ENCODE measurements at places on chromosomes 4 and X.

DNA sequence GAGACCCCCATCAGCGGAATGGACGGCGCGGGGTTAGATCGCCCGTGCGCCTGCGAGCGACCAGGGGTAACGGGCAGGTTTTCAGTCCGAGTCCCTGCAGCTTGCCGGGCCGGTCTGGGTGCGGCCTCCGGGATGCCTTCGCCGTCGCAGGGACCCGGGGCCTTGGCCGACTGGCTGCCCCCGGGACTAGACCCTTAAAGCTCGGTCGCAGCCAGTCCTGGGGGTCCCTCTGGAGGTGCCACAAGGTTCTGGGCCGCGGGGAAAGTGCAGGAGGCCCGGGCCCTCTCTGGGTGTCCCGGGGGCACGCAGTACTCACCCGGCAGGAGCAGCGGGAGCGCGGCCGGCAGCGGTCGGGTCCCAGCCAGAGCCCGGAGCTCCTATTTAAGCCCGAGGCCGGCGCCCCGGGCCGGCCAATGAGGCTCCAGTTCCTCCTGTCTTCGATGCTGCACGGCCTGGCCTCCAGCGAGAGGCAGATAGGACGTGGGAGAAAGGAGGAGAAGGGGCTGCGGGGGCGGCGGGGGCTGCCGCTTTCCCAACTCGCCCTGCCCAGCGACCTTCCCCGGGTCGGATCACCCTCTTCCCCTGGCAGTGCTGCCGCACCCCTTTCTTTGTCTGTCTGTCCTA is at the start of gene SPON2:
SPON2 (minus strand) TSS at position 356 of the 624 bp plus-strand sequence.
- no peak for DNase-seq

DNA sequence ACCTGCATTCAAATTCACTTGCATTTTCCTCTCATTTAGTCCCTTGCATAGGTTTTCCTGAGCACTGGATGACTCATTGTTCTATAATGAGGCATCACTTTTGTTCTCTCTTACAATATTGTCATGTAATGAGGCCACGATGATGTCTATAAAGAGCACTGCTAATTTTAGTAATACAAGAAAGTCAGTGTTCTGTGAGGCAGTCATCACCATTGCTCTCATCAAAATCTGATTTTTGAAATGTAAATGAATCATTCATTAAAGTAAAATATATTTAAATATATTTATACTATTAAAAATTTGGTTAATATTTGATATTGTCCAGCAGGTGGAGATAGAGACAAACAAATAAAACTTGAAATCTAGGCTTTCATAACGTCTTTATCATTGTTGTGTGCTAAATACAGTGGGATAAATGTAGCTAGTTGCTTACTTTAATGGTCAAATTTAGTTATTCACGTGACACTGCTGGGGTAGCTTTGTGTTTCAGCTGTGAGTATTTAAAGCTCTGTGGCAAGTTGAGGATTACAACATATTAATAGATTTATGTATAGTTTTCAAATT is 15.4 kb downstream of the HMGB2 start:
- peak; percentile 16 for DNase-seq

GRCh38 chrX:115378471-115378870 is 89.0 kb downstream of the LUZP4 start:
- no peak for DNase-seq

- DNase-seq = no peak
Measured at GRCh38 chr4:186078981-186079638, 10.2 kb downstream of the TLR3 start.

DNA sequence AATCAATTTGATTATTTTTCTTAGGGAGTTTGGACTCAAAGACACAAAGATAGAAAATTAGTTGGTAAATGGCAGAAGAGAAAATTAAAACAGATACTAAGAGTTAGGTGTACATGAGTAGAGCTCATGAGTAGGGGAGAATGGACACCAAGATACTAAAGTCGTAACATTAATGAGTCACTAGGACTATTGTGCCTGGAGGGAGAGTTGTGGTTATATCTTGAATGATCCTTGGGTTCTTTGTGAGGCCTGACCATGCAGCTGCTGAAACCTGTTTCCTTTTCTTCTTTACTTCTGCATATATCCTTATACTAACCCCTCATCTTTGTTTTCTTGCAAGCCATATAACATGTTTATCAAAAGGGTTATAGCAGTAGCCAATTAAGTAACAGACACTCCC is 532.8 kb downstream of the RPA4 start:
- DNase-seq = no peak

DNA sequence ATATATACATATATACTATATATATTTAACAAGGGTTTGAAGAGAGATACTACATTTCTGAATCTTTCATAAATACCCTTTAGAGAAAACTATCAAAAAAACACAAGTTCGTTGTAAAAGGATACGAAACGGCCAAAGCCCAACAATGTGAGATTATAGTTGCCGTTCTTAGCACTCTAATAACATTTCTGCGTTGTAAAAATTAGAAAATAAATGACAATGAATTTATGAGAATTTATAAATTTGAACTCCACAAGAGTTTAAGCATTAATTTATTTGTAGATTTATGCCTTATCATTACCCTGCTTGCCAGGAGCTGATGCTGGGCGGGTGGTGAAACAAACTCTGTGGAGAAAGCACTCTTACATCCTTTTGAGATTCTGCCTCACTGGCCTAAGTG is 1.1 kb downstream of the WDR17 start:
- no peak for DNase-seq

DNA sequence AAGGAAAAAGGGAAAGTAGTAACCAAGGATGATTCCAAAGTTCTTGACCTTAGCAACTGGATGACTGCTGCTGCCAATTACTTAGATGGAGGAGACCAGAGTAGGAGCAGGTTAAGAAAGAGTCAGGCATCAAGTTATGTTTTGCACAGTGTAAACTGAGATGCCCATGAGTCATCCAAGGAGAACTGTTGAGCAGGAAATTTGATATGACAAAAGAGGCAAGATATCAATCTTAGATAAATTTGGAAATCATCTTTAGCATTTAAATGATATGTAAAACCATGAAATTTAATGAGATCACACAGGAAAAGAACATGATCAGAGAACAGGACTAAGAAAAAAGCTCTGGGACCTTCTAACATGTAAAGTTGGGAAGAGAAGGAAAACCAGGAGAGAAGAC is 361.3 kb downstream of the OPHN1 start:
- no peak for DNase-seq

GRCh38 chrX:103002576-103002975 is 61.4 kb downstream of the BEX1 start:
- no peak for DNase-seq

DNA sequence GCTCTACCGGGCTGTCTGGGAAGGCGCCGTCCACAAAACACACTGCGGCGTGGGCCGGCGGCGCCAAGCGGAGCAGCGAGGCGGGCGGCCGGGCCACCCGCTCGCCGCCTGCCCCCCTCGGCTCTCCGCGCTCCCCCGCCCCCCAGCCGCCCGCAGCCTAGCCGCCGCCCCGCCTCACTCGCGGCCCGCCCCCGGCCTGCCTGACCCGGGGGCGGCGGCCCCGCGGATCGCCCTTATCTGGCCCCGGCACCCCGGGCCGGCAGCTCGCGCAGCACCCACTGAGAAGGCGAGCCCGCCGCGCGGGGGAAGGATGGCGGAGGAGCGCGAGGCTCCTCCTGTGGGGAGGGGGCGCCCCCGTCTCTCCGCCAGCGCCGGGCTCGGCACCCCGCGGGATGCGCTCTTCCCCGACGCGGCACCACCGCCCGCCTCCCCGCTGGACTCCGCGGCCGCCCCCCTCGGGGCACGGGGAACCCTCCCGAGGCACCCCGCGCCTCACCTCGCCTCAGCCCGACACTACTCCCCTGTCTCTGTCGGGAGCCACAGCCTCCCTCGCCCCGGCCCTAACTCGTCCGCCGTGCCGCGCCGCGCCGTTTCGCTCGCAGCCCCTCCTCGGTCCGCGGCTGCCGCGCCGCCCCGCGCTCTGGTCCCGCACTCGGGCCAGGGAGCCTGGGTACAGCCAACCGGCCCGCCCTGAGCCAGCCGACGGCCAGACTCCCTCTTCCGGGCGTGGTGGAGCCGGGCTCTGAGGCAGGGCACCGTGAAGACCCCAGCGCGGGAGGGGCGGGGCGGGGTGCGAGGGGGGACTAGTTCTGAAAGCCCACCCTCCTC is 566 bp downstream of the ATP11C start:
- DNase-seq = peak; percentile 20

- no peak for DNase-seq
Measured at GRCh38 chrX:20270562-20270890, 3.8 kb upstream of the RPS6KA3 start.

DNA sequence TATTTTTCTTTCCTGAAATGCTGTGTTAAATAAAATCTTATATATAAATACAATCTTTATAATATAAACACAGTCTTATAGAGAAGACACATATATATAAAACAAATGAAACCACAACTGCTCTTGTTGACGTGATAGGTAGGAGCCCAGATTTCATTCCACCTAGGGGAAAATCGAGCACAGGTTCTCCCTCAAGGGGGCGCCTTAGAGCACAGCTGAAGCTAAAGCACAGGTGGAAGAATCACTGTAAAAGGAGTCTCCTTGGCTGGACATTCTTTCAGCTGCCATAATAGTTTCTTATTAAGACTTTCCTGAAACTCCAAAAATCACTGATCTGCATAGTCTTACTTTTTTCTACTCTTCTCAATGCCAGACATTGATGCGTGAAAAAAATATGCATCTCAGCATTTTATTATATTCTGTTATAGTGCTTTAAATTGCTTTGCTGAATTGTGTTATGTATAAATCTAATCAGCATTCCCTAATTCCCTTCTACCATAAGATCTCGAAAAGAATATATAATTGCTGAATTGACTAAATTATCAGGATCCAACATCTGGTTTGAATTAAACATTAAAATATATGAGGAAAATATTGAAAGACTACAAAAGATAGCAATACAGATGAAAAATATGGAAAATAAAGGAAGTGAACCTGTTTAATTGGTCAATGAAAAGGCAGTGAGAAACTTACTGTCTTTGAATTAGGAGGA is 25.5 kb upstream of the RXFP1 start:
- no peak for DNase-seq

DNA sequence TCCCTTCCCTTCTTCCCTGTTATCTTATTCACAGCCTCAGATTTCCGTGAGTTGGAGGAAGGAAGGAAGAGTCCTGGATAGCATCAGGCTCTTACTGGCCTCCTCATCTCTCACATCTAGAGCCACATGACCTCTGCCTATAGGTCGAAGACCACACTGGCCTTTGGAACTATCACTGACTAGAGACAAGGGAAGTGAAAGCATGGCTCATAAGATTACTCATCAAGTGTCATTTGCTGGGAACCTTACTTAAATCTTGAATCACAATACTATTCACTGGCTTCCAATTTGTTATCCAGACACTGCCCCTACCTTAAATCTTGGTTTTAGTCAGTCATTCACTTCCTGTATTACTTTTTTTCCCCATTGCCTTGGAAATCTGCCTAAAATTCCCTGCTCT is 61.6 kb upstream of the MTMR8 start:
- DNase-seq = no peak

GRCh38 chrX:122572461-122572860 is 611.6 kb upstream of the GRIA3 start:
- no peak for DNase-seq

- no peak for DNase-seq
Measured at GRCh38 chr4:10153161-10153560, 36.6 kb upstream of the WDR1 start.
